Bone marrow (tissue), 2 donors: ENCODE measurements at places on chromosomes 12 and 14.
A peak's percentile ranks its signal among the peaks of the same experiment; 100 is the strongest.

- DNase-seq: no peak
These were observed 37.7 kb downstream of the SLC5A8 start for GRCh38 chr12:101172316-101172715.

DNA sequence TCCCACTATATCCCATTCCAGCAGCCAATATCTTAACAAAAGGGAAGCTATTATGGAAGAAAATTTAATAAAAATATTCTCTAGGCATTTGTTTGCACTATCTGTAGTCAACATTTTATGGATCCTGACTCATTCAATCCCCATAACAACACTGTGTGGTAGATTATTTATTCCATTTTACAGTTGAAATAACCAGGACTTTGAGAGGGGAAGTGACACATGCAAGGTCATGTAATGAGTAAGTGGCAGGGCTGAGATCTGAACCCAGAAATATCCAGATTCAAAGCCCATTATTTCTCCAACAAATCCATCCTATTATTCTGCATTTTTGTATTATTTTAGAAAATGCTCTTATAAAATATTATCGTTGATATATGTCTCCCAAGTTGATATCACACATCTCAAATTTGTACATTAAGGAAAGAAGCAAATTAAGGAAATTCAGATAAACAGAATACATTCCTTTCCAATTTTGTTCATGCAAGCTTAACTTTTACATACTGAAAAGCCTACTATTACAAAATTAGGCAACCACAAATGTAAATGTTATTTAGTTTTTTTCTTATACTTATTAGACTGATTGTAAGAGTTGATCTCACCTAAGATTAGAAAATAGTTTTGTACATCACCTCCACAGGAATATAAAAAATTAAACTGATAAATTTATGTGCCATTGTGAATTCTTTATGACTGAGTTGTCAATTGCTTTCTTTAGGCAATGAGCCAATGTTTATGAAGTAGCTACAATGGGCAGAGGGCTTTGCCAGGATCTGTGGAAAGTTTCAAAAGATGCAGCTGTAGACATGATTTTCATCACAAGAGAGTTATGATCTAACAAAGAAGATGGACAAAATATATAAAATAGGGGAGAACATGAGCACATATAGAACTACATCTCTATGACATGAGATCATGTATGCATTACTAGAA lies 55.1 kb upstream of the E2F7 start:
- DNase-seq: no peak

GRCh38 chr14:61889914-61890351 lies 127.7 kb downstream of the SNAPC1 start:
- DNase-seq: peak; percentile 47

GRCh38 chr14:93744876-93745275 lies 43.4 kb downstream of the PRIMA1 start:
- DNase-seq: no peak

DNA sequence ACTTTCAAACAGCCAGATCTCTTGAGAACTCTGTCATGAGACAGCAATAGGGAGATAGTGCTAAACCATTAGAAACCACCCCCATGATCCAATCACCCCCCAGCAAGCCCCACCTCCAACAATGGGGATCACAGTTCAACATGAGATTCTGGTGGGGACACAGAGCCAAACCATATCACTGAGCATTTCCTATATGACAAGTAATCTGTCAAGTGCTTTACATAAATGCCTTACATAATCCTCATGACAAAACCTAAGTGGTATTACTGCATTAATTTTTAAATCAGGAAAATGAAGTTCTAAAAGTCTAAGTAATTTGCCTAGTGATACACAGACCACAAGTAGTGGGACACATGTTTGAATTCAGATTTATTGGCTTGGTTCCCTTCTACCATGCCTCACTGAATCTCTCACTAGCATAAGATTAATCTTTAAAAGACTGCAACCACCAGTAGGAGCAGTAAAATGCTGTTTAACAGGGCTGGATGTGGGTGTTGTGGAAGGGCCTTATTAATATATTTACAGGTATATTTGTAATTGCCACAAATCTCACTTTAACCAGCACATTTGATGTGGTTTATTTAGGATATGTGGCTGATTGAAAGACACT lies 323.1 kb upstream of the FBXO33 start:
- DNase-seq: no peak

- DNase-seq: no peak
These were observed 211.2 kb upstream of the AVPR1A start for GRCh38 chr12:63362166-63362565.

DNA sequence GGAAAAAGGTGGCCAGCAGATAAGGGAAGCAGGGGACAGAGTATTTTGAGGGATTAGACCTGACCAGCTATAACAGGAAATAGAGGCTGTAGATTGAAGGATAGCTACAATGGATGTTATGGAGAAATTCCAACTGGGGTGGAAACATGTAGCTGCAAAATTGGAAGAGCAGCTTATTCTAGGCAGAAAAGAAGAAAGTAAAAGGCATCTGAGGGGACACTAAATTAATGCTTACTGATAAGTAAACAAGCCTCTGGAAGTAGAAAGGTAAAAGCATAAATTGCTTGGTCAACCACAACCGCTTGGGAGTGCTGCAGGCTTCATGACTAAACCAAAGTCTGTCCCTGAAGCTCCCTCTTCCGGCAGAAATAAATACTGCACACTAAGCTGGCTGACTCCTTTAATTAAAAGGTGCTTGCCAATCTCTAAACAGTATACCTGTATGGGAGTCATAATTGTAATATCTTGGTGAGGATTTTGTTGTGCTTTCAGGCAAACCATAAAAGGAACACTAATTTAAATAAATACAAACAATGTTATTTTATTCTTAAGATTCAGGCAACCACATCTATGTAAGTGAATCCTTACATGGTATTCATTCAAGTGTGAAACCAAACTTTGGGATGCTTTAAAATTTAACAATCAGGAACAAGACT lies 7.7 kb downstream of the UBC start:
- no peak for DNase-seq

- peak; percentile 90 for DNase-seq
These were observed 18.2 kb upstream of the RNASE12 start for GRCh38 chr14:20609215-20610001.

DNA sequence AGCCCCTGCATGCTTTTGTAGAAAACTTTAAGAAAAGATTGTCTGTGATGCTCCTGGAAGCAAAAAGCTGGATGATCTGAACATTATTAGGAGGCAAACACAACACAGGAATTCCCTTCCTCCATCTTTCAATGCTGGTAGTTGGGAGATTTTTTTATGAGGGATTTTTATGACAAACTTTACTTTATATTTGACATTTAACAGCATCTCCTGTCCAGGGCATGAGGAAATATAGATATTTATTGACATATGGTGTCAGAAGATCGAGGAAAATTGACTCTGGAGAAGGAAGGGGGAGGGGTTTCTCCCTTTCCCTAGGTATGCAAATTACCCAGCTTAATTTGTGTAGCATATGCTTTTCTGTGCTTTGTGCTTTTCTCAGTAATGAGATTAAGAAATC lies 37.8 kb upstream of the CISTR start:
- no peak for DNase-seq

DNA sequence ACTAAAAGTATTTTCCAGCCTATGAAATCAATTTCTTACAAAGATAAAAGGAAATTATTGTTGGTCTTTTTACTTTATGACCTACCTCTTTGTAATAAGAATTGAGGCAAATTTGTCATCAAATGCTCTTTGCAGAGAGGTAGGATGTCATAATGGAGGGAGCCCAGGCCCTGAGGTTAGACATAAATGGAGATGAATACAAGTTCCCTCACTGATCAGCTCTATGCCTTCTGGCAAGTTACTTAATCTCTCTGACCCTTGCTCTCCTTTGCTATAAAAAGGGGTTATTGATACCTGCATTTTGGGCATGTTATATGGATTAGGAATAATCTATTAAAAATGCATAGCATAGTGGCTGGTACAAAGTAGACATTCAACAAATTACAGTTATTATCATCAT lies 146.9 kb upstream of the KRR1 start:
- DNase-seq: no peak

DNA sequence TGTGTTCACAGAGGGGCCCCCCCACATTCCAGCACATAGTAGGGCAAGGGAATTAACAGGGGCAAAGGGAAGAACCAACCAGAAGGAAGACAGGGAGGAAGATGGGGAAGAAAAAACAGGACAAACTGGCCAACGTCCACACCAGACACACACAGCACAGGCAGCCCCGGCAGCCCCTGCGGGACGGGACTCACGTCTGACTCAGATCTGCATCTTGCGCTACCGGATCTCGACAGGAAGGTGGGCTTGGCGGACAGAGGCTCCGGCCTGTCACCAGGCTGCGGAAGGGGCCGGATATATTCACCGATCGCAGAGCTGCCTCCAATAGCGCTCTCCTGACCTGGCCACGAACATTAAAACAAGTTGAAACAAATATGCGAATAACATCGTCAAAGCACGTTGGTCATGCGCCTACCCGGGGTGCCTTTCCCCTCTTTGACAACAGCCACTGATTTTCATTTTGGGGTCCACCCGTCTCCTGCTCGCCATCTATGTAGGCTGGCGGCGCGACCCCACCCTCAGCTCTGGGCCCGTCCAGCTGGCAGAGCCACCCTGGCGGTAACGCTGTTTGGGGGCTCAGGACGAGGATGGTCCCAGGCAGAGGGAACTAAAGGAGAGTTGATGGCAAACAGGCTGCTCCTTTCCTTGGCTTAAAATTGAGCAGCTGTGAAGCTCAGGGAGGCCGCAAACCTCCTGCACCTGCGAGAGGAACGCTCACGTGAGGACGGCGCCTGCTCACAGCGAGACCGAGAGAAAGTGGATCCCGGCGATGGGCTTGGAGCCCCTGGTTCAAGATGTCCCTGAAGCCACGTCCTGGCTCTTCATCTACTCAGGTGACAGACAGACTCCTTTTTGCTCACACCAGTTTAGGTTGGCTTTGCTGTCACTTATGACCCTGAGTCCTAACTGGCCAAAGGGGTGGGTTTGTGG lies 113.6 kb downstream of the PIWIL1 start:
- DNase-seq: no peak

DNA sequence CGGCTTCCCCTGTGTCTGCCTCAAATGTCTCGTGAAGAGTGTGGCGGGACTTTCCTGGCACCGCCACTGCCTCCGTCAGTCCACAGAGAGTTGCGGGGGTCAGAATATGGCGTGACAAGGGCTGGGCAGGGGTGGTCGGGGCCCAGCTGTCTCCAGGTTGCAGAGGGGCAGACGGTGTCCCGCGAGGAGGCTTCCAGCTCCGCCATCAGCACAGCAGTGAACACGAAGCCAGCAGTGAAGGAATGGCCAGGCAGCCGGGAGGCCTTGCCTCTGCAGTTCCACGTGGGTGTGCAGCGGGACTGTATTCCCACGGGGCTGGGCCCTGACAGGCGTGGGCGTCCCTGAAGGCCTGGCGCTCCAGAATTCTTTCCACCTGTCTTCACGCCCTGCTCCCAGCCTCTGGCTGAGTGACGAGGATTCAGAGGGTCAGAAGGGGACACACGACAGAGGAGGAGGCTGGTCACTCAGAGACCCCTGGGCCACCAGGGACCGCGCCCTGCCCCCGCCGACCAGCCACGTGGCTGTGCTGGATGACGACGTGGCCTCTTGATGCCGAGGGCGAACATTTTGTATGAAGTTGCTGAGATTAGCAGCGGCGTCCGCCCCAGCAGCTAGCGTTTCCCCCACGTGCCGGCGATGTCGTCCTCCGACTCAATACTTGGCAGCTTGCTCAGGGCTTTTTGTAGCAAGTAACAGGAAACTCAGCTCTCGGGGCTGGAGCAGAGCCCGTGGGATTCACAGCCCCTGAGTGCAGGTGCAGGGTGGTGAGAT lies 25.0 kb upstream of the GALNT9 start:
- DNase-seq: no peak

DNA sequence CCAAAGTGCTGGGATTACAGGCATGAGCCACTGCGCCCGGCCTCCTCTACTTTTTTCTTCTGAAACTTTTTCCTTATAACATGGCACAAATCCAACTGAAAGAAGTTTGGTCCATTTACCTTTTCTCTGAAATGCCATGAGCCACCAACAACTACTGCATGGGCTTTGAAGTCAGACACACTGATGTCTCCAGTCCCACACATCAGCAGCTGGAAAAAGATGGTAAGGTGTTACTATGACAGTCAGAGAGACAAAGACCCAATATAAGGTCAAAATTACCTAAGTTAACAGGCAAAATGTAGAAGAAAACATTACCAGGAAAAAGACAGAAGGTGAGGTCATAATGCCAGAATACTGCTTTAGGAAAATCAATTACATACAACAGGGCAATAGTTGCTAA lies 48.2 kb downstream of the AREL1 start:
- DNase-seq: no peak

- no peak for DNase-seq
These were observed 55.5 kb upstream of the ATXN7L3B start for GRCh38 chr12:74482115-74482514.

GRCh38 chr12:9651265-9651729 lies 18.2 kb upstream of the CLEC2D start:
- no peak for DNase-seq

GRCh38 chr12:6461401-6462233 lies 8.9 kb downstream of the VAMP1 start:
- peak; percentile 24 for DNase-seq

GRCh38 chr12:75564398-75564797 lies 53.0 kb upstream of the KRR1 start:
- no peak for DNase-seq

GRCh38 chr12:123960029-123960735 lies 12.4 kb downstream of the CCDC92 start:
- no peak for DNase-seq

- no peak for DNase-seq
These were observed 14.8 kb downstream of the PPP2R5C start for GRCh38 chr14:101776344-101776743.

- DNase-seq: no peak
These were observed 33.7 kb downstream of the FGFR1OP2 start for GRCh38 chr12:26971963-26972362.

GRCh38 chr12:103848917-103849491 lies 8.0 kb upstream of the NT5DC3 start:
- DNase-seq: no peak

DNA sequence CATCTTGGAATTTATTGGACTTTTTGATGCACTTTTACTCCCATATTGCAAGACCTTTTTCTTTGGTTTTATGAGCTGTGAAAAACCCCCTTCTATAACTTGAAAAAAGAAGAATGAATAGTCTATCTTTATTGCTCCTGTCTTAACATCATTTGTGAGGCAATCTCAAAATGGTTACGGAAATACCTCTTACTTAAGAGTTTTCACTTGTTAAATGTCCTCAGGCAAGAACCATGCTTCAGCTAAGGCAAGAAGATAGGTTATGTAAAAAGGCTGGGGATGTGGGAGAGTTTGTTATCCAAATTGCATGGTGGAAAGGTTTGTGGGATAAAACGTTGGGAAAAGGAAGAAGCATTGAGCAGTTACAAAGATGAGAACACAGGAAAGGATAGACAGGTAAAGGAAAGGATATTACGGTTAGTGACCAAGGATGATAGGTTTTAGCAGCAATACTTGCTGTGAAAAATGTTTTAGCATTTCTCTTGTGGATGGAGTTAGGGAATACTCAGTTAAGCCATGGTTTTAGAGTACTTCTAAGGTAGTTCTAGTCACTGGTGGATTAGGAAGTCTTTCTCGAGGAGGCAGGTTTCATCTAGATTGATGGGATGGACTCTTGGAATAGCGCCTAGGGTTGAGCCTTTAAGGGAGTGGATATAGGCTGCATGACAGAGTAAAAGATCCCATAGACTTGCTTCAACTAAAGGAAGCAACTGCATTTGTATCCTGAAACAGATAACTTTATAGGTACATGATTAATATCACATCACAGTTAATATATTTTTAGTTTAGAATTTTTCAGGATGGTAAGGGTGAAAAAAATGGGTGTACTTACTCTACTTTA lies 30.3 kb downstream of the MDM2 start:
- DNase-seq: no peak
